ENCODE measurements at places on chromosomes 2 and 18. TPM values are rescaled to one million over a fixed set of nuclear protein-coding genes. Genes with fewer than 3 reads are reported as not detected.

Gene CFC1
- total RNA-seq, result not detected

Gene SKA1
- 0.39 TPM for total RNA-seq

DNA sequence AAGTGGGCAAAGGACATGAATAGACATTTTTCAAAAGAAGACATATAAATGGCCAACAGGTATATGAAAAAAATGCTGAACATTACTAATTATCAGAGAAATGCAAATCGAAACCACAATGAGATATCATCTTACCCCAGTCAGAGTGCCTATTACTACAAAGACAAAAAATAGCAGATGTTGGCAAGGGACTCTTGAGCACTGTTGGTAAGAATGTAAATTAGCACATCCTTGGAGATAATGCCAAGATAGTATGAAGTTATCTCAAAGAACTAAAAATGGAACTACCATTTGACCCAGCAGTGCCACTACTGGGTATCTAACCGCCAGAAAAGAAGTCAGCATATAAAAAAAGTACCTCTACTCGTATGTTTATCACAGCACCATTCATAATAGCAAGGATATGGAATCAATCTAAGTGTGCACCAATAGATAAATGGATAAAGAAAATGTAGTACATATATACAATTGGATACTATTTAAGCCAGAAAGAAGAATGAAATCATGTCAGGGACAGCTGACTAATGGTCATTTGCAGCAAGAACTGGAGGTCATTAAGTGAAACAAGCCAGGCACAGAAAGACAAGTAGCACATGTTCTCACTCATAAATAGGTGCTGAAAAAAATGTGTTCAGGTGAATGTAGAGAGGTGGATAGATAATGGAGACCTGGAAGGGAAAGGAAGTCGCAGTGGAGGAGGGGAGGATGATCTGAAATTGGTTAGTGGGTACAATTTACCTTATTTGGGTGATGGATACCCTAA lies 141.7 kb upstream of the B3GNT2 start:
- DNase-seq, result no peak

DNA sequence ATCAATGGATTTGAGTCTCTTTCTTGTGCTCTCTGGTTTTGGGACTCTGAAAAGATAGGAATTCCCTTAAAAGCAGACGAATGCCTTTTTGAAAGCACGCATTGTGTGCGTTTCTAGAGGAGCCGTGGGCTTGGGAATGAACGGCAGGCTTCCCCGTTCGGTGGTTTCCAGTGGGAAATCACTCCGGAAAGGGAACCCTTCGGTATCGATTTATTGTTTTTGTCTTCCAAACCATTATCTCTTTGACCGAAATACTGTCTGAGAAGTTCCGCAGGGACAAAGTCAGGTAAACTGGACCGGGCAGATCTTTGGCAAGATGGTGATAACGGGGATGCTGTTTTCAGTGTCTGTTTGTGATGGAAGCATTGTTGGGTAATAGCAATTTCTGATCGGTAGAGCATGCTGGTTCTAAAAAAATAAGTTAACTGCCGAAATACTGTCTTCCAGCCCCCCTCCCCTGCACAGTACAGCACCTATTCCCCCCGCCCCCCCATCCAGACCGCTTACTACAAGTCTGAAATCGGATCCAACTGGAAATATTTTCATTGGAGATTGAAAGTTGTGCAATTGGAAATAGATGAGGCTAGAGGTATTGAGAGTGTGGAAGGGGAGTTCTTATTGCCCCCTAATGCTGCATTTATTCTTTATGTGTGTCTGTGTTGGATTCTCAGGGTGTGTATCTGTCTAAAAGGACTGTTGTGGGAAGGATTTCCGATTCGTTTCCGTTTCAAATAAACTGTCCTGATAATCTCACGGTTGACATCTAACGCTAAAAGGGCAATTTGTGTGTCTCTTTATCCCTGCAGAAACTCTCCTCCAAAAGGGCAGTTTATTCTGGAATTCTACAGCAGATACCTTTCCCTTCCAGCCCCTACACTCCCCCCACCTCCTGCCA lies 635 bp downstream of the SETBP1 start:
- no peak for DNase-seq

GRCh38 chr2:144256996-144257707 lies 262.8 kb downstream of the ZEB2 start:
- no peak for DNase-seq

- DNase-seq, result no peak
Observed at GRCh38 chr2:241768251-241768711, 8.3 kb upstream of the GAL3ST2 start.

DNA sequence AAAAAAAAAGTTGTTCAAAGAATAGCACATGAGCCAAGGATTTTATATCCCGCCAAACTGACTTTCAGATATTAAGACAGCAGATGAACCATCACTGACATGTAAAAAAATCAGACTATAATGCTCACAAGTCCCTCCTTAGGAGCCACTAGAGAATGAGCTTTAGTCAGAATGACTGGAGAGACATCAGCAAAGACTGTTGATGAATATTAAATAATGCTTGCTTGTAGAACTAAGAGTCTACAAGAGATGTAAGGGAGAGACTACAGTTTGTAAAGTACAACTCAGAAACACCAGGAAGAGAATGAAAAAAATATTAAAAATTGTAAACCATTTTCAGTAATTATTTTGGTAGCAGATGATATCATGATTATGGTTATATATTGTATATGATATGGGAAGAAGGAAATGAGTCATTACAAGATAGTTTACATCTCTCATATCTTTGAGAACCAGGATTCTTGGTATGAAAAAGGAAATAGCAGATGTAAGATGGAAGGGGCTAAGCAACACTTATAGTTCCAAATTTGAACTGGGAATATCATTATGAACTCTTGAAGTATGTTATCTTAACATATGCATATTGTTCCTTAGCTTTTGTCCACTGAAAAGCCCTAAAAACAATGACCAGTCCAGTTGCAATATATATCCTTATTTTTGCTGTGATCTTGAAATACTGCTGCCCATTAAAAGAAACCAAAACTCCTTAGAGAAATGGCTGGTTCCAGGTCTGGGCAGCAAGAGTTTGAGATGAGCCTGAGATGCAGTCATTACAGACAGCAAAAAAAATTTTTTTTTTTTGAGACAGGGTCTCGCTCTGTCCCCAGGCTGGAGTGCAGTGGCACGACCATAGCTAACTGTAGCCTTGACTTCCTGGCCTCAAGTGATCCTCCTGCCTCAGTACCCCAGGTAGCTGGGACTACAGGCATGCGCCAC lies 55.7 kb downstream of the PTPN2 start:
- DNase-seq, result no peak

DNA sequence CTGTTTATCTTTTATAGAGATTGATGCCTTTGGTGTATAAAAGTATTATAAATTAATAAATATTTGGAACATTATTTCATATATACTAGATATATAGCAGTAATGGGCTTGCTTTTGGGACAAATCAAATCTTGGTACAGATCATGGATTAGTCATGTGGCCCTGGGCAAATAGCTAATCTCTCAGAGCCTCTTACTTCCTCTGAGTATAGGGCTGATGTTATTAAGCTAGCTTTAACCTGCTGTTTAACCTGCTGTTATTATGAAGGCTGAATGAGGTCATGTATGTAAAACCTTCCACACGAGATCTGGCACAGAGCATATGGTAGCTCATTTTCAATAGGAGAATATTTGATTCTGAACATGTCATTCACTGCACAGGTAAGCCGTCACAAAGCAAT lies 5.7 kb downstream of the ITGB6 start:
- DNase-seq, result no peak

Gene PROC
- not detected for total RNA-seq

Gene ZDBF2
- 13.5 TPM for total RNA-seq

DNA sequence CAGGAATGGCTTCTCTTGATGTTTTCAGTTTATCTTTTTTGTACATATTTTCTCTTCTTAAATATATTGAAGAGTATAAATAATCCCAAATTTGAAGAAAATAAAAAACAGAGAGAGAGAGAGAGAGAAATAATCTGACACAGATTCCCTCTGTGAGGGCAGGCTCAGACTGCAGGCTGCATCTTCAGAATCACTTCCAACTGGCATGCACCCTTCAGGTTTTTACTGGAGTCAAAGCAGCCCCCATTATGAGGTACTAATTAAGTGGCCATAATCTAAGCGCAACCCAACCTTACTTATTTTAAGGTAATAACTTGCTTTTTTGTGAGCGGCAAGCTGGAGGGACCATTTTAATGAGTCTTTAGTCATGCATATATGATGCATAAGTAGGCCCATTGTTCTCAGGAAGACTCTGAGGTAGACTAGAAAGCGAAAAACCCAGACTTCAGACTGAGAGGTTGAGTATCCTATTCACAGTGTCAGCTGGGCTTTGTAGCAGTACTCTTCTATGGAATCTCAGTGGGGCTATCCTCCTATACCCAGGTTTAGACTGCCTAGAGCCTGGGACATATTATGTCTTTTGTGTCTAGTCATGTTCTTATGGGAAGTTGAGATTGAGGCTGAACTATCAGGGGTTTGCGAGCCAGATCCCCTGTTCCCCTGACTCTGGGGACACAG lies 167.4 kb downstream of the SP3 start:
- DNase-seq, result no peak

- no peak for DNase-seq
Observed at GRCh38 chr2:42340045-42340937, 20.7 kb downstream of the COX7A2L start.

Gene EML6
- 1.8 TPM for total RNA-seq

- no peak for DNase-seq
Observed at GRCh38 chr2:238560234-238560633, 133.5 kb downstream of the ASB1 start.

DNA sequence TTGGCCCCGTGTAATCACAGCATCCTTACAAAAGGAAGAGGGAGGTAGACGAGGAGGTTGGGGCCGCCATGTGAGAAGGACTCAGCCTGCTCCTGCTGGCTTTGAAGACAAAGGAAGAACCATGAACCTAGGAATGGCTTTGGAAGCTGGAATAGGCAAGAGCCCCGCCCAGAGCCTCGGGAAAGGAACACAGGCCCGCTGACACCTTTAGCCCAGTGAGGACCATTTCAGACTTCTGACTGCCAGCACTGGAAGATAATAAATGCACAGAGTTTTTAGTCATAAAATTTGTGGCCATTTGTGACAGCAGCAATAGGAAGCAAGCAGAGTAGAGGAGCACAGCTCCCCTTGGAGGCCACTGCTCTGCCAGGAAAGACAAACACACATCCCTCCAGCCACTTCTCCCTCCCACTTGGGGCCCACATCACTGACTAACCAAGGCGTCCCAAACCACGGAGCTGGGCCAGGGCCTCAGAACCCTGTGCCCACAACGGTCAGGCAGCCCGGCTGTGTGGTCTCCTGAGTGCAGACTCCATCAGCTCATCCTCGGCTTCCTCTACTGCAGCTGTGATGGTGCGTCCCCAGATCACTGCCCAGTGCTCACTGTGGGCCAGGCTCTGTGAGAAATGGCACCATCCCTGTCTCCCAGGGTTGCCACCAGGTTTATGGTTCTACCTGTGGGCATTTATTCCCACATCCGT lies 39.7 kb downstream of the TFCP2L1 start:
- DNase-seq, result no peak

Gene RNF144A
- total RNA-seq, result 79.9 TPM

DNA sequence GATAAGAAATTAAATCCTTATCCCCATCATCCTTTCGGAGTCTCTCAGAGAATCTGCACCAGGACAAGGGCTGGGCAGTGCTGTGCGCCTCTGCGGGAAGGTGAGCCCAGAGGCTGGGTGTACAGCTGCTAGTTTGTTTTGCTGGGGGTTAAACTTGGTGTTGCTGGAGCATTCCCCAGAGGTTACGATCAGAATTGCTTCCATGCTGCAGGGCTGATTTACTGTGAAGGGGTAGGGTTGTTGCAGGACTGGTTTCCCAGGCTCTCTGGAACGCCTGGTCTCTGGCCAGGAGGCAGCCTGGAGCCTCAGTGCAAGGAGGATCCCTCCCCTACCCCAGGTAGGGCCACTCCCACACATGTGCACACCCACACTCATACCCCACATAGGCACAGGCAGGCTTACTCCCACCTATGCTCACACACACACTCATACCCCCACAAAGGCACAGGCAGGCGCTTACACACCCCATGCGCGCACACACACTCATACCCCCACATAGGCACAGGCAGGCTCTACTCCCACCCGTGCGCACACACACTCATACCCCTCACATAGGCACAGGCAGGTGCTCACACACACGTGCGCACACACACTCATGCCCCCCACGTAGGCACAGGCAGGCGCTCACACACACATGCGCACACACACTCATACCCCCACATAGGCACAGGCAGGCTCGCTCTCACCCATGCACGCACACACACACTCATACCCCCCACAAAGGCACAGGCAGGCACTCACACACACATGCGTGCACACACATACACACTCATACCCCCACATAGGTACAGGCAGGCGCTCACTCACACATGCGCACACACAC lies 11.3 kb downstream of the CNNM4 start:
- DNase-seq, result no peak

DNA sequence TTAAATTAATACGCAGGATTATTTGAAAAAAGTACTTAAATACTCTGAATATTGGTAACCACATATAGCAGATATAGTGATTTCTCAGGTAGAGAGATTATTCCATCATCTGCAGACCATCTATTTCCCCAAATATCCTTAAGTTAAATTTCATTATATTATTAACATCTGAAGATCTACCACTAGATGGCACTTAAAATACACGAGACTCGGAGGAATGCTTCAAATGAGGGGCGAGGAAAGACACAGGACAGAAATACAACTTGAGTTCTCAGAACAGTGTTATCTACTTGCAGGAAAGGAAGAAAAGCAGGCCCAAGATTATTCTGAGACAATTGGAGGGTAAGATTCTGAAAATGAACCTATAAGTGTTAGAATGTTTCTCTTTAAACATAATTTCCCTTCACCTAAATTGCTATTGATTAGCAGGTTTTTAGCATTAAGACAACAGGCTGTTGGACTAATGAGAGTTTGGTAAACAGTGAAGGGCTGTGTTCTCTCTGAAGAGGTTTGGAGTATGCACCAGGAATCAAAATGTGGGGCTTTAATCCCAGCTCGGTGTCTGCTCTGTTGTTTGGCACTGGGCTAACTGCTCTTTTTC lies 76.9 kb upstream of the GCFC2 start:
- DNase-seq, result no peak

DNA sequence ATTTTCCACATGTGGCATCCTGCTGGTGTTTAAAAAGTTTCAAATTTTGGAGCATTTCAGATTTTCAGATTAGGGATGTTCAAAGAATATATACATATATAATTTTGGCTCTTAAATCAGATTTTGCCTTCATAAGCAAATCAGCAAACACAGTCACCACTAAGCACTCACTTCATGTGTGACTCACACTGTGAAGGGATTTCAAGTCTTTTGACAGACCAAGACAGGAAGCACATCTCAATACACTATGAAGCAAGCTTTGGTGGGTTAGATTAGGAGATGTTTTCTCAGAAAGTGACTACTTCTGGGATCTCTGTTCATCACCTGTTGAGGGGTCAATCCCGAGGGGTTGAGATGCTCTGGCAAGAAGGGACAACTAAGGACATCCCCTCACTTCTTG lies 227.8 kb upstream of the RBBP8 start:
- DNase-seq, result no peak
